ENCODE measurements at places on chromosomes 7 and 10. TPM values are rescaled to one million over a fixed set of nuclear protein-coding genes. Genes with fewer than 3 reads are reported as not detected.

The PRTFDC1 gene
- 24.3 TPM for total RNA-seq

The PAX4 gene
- total RNA-seq: not detected

The RAPGEF5 gene
- total RNA-seq: 65.8 TPM

GRCh38 chr7:141460781-141461715 is 90.2 kb upstream of the AGK start:
- peak; percentile 10 for DNase-seq

DNA sequence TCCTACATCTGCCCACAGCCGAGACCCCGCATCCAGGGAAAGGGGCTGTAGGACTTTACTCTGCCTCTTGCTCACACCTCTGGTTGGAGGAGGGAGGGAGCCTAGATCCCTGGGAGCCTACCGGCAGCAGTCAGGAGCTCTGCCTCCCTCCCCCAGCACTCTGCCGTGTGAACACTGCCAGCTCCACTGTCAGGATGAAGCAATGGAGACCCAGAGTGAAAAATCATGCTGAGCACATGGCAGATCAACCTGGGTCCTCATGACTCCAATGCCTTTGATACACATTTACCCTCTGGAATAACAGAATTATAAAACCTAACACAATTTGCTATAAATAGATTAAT is 477.7 kb downstream of the TNS3 start:
- DNase-seq: no peak

GRCh38 chr7:111089822-111090426 is 1.0 kb upstream of the LRRN3 start:
- peak; percentile 65 for DNase-seq

GRCh38 chr7:140447841-140448240 is 31.5 kb downstream of the MKRN1 start:
- no peak for DNase-seq

DNA sequence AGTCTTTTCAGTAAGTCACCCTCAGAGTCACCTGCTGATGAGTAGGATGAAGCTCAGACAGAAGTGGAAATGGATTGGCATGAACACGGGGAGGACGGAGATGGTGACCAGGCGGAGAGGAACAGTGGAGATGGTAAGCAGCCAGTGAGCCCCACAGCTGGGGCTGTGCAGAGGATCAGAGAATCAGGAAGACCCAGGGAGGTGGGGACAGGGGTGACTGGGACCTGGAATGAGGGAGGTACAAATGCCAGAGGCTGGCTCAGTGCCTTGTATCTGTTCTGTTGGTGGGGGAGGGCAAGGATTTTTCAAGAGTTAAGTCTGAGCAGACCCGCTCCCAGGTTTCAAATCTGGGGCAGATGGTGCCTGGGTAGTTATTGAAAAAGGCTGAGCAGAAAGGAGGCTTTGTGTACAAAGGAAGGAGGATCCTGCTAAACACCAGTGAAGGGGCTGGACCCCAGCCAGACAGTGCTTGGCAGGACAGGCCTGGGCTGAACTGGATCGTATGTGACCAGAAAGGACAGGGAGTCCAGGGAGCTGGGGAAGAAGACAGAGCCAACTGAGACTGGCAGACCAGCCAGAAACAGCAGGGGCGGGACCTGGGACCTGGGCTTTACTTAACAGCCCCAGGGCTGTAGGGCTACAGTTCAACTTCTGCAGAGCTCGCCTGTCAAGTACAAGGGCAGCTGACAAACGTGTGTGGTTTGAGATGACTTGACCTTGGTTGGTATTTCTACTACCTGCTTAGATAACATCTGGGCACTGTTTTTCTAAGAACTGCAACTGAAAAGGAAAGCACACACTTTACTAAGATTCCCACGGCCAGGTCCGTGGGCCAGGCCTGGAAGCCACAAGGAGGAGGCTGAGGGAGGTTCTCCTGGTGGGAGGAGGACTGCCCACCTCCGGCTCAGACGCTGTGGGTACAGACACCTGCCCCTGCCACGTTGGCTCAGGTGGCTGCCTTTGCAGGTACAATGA is 13.2 kb upstream of the FRMPD2 start:
- peak; percentile 38 for DNase-seq

DNA sequence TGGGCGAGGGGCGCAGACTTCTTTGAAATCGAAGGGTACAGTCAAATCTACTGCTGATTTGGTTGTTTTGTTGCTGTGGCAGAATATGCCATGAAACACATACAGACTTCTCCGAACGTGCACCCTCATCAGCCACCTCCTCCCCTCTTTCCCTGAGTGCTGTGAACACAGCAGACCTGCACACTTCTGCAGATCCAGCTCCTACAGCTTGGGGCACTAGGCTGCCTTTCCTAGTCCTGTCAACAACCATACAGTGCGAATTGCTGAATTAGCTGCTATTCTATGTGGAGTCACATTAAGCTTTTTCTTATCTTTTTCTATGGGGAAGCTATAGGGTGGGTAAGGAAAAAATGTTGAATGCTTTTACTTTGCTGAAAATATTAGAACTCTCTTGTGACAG is 57.5 kb downstream of the COL17A1 start:
- DNase-seq: peak; percentile 40

- no peak for DNase-seq
These were observed 545.0 kb downstream of the NRG3 start for GRCh38 chr10:82420001-82420400.

- no peak for DNase-seq
These were observed 37.7 kb downstream of the PHYHIPL start for GRCh38 chr10:59214160-59214559.

DNA sequence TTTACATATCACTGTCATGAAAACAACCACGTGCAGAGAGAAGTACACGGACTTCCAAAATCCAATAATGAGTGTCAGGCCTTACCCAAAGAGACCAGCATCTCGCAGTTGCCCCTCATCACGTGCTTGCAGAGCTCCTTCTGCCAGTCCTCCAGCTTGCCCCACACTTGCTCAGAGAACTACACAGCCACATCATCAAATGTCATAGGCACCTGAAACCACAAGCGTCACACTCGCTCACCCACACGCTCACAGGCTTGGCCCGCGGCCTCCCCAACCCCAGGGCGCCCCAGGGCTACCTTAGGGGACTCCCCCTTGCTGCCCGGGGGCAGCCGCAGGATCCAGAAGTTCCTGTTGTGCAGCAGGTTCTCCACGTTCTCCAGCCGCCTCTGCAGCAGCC is 123.4 kb upstream of the ZNF746 start:
- DNase-seq: no peak

GRCh38 chr10:12484002-12484918 is 134.9 kb downstream of the CAMK1D start:
- DNase-seq: peak; percentile 67

Measured in cerebellum (tissue), 4 donors.